ENCODE measurements at places on chromosomes 7 and 10.

DNA sequence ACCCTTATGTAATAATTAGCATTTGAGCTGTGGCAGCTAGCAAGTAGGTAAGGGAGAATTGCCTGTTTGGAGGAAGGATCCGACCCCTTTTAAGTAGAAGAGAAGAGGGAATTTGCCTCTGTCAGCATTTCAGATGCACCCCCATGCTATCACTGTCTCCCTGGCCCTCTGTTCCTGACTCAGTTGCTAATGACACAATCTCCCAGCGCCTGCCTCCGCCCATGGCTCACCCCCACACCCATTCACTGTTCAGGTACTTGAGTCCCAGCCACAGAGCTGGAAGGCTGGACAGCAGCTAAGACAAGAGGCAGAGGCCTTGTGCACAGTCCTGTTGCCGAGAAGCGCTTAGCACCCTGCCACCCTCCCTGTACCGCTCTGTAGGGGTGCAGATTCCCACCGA is 512.3 kb upstream of the GALNT17 start:
- DNase-seq = no peak

- no peak for DNase-seq
Observed at GRCh38 chr7:44142028-44142427, 896 bp upstream of the MYL7 start.

- no peak for DNase-seq
Observed at GRCh38 chr10:124601016-124601415, 139.4 kb downstream of the LHPP start.

GRCh38 chr10:70197235-70197945 is 27.1 kb upstream of the SAR1A start:
- no peak for DNase-seq

- no peak for DNase-seq
Observed at GRCh38 chr10:101146392-101147251, 15.5 kb downstream of the TLX1 start.

- no peak for DNase-seq
Observed at GRCh38 chr7:2196381-2197378, 36.1 kb downstream of the MAD1L1 start.

- no peak for DNase-seq
Observed at GRCh38 chr10:34862892-34863291, 47.8 kb upstream of the PARD3 start.

Measured in T-cell (primary cell).